ENCODE measurements at places on chromosomes 6 and 20.

- no peak for DNase-seq
- no peaks in the 10 kb centered on the region for H3K36me3 ChIP-seq
- no peaks in the 10 kb centered on the region for H3K4me1 ChIP-seq
- no peaks in the 10 kb centered on the region for H3K27me3 ChIP-seq
- no peak overlapping the region for H3K4me3 ChIP-seq
- no peak overlapping the region for H3K27ac ChIP-seq
Measured at GRCh38 chr6:167547751-167548150, 222.9 kb downstream of the TTLL2 start.

GRCh38 chr20:21981179-21981578 is 275.7 kb downstream of the PAX1 start:
- no peaks in the 10 kb centered on the region for H3K36me3 ChIP-seq
- H3K4me3 ChIP-seq = no peak overlapping the region
- no peak overlapping the region for H3K27ac ChIP-seq
- H3K27me3 ChIP-seq = no peaks in the 10 kb centered on the region

- DNase-seq = peak; percentile 89
- no peaks in the 10 kb centered on the region for H3K27me3 ChIP-seq
- no peaks in the 10 kb centered on the region for H3K36me3 ChIP-seq
- H3K4me1 ChIP-seq = peaks cover 16% of the 10 kb centered on the region
- no peak overlapping the region for H3K27ac ChIP-seq
- H3K4me3 ChIP-seq = no peak overlapping the region
Measured at GRCh38 chr6:6696867-6697531, 108.5 kb downstream of the LY86 start.

- no peaks in the 10 kb centered on the region for H3K27me3 ChIP-seq
- H3K27ac ChIP-seq = peak overlapping the region; percentile 67
- H3K36me3 ChIP-seq = no peaks in the 10 kb centered on the region
- no peak for DNase-seq
- H3K4me1 ChIP-seq = peaks cover 24% of the 10 kb centered on the region
Measured at GRCh38 chr6:35473850-35474130, 5.6 kb downstream of the RPL10A start.

DNA sequence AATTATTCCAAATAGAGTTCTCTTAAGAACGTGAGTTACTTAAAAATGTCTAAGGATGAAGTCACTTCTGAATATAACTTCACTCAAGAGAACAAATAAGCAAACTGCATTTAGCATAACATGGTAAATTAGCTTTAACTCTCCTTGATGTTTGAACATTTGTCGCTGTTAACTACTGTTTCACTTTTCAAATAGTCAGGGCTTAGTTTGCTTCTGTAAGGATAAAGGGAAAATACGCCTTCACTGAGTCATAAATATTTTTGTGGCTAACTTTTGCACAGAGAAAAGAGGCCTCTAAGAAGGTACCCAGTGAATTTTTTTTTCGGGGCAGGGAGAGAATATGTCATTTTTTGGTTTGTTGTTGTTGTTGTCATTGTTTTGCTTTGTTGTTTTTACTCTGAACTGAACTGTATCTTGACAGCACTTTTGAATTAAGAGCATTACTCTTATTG is 8.1 kb downstream of the PTPN1 start:
- no peak overlapping the region for H3K27ac ChIP-seq
- no peak overlapping the region for H3K4me3 ChIP-seq
- H3K27me3 ChIP-seq = no peaks in the 10 kb centered on the region

- H3K4me3 ChIP-seq = no peak overlapping the region
- DNase-seq = no peak
- no peaks in the 10 kb centered on the region for H3K27me3 ChIP-seq
Measured at GRCh38 chr6:5051394-5051793, 33.7 kb upstream of the PPP1R3G start.

DNA sequence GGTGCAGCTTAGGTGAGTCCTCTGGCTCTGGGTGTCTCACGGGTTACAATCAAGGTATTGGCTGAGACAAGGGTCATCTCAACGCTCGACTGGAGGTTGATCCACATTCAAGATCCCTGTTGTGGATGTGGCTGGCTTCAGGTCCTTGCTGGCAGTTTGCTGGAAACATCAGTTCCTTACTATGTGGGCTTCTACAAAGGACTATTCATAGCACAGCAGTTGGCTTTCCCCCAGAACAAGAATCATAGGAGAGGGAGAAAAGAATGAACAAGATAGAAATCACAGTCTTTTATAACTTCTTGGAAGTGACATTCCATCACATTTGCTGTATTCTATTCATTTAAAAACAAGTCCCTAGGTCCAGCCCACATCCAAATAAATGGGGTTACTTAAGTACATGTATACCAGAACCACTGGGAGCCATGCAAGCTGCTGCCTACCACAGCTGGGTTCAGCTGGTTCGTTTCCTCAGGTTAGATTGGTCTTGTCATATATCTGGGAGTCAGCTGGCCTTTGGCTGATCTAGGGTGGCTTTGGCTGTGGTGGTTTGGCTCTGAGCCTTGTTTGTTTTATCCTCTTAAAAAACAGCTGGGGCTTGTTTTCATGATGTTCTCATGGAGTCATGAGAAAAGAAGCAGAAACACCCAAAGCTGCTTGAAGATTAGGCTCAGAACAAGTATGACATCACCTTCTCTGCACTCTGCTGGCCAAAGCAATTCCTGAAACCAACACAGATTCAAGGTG is 433.2 kb upstream of the SPTLC3 start:
- H3K27me3 ChIP-seq = no peaks in the 10 kb centered on the region
- DNase-seq = no peak
- H3K4me3 ChIP-seq = no peak overlapping the region
- H3K4me1 ChIP-seq = peaks cover 5% of the 10 kb centered on the region
- no peaks in the 10 kb centered on the region for H3K36me3 ChIP-seq

GRCh38 chr20:44393608-44394451 is 38.3 kb downstream of the HNF4A start:
- H3K36me3 ChIP-seq = no peaks in the 10 kb centered on the region
- H3K4me3 ChIP-seq = no peak overlapping the region

DNA sequence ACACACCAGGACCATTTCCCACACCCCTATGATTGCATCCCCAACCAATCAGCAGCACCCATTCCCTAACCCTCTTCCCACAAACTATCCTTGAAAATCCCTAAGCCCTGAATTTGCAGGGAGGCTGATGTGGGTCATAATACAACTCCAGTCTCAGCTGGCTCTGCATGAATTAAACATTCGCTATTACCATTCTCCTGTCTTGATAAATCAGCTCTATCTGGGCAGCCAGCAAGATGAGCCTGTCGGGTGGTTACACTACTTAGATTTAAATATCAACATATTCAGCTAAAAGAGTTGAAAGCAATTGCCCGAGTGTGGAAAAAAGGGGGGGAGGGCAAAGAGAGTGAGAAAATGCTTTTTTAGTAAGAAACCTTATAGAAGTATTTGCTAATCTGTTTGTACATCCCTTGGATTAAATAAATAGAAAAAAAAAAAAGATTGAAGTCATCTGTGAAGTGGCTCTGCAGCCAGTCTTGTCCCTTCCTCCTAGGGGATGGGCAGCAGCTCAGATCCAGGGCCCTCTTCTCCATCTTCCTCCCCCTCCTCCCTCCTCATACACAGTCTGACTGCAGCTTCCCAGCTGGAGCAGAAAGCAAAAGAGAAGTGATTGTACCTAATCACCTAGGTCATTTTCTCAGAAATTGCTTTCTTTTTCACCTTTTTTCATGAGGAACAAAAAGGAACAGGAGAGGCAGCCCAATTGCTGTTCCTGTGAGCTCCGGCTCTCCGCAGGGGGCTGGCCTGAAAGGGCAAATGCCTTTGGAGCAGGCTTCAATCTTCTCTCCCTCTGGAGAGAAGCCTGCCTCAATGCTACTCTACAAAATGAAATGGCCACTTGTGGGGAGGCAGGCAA is 356.6 kb upstream of the SULF2 start:
- no peak overlapping the region for H3K4me3 ChIP-seq
- no peaks in the 10 kb centered on the region for H3K27me3 ChIP-seq
- H3K4me1 ChIP-seq = peaks cover 33% of the 10 kb centered on the region
- peak overlapping the region; percentile 56 for H3K27ac ChIP-seq
- no peaks in the 10 kb centered on the region for H3K36me3 ChIP-seq
- DNase-seq = peak; percentile 74

- no peaks in the 10 kb centered on the region for H3K36me3 ChIP-seq
- H3K4me1 ChIP-seq = no peaks in the 10 kb centered on the region
- DNase-seq = no peak
- H3K27me3 ChIP-seq = no peaks in the 10 kb centered on the region
Measured at GRCh38 chr6:3707024-3707423, 44.5 kb downstream of the PXDC1 start.

- H3K4me3 ChIP-seq = no peak overlapping the region
- no peaks in the 10 kb centered on the region for H3K36me3 ChIP-seq
- no peak for DNase-seq
Measured at GRCh38 chr20:8127553-8128255, 4.4 kb upstream of the PLCB1 start.

- H3K4me3 ChIP-seq = no peak overlapping the region
- no peaks in the 10 kb centered on the region for H3K27me3 ChIP-seq
- H3K36me3 ChIP-seq = no peaks in the 10 kb centered on the region
- DNase-seq = no peak
- no peak overlapping the region for H3K27ac ChIP-seq
Measured at GRCh38 chr6:69942485-69942884, 76.1 kb downstream of the COL19A1 start.

GRCh38 chr6:93045156-93045555 is 374.2 kb downstream of the EPHA7 start:
- H3K4me3 ChIP-seq = no peak overlapping the region
- peak overlapping the region; percentile 50 for H3K27ac ChIP-seq
- H3K27me3 ChIP-seq = no peaks in the 10 kb centered on the region
- DNase-seq = no peak
- peaks cover 38% of the 10 kb centered on the region for H3K4me1 ChIP-seq
- no peaks in the 10 kb centered on the region for H3K36me3 ChIP-seq

DNA sequence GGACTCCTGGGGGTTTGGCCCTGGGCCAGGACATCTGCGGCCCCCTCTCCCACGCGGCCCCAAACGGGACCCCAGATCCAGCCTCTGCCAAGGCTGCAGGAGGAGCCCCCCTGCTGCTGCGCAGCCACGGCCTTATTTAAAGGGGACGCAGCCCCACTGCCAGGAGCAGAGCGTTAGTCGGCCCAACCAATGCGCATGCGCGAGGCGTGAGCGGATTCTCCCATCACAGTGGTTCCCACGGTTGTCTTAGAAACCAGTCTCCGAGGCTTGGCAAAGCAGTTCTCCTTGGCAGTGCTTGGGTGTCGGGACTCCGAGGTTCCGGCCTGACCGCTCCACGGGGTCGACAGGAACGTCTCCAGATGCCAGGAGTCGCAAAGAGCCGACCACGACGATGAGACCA is 288.3 kb upstream of the ZNF337 start:
- no peaks in the 10 kb centered on the region for H3K36me3 ChIP-seq
- no peak overlapping the region for H3K27ac ChIP-seq
- H3K4me3 ChIP-seq = no peak overlapping the region
- H3K27me3 ChIP-seq = no peaks in the 10 kb centered on the region

- no peaks in the 10 kb centered on the region for H3K36me3 ChIP-seq
- no peaks in the 10 kb centered on the region for H3K4me1 ChIP-seq
- DNase-seq = no peak
- H3K4me3 ChIP-seq = no peak overlapping the region
- H3K27ac ChIP-seq = no peak overlapping the region
Measured at GRCh38 chr6:154359161-154359574, 2.6 kb upstream of the IPCEF1 start.
